ENCODE measurements at places on chromosomes 1 and 21.
A peak's percentile ranks its signal among the peaks of the same experiment; 100 is the strongest.

GRCh38 chr1:110150330-110151174 lies at the start of gene SLC6A17:
TSS of gene SLC6A17 (plus strand) at chr1:110150494. CDS start at chr1:110166930, 16,436 bp downstream.
- DNase-seq: peak; percentile 77

GRCh38 chr1:201026836-201027235 lies 3.3 kb upstream of the KIF21B start:
- no peak for DNase-seq

DNA sequence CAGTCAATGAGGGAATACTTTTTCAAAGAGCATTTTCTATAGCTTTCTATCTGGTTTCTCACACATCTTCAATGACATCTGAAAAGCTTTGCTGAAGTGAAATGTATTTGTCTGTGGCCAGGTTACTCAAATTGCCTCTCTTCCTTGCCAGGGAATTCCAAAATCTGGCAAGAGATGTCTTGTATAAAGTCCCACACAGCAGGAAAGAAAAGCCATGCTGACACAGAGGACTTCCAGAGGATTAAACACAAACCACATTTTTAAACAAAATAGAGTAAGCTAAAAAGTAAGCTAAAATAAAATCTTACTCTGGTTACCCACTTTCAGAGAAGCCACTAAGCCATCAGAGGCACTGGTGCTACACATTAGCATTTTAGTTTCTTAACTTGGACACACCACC lies 93.1 kb upstream of the BCAR3 start:
- no peak for DNase-seq

DNA sequence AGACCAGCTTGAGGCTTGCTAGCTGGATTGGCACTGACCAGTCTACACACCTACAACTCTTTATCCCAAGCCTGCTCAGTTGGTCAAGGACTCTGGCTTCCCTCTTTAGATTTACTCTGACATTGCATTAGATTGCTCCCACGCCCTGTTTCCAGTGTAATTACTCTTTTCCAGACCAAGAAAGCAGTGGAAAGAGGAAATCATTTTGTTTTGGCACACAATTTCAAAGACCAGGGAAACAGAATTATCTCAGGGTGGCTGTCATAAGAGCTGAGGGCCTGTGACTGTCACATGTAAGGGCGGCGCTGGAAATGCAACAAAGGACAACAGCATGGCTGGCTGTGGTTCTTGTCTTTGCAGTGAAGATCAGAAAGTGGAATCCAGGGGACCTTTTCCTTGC lies 302.7 kb downstream of the HHAT start:
- no peak for DNase-seq

DNA sequence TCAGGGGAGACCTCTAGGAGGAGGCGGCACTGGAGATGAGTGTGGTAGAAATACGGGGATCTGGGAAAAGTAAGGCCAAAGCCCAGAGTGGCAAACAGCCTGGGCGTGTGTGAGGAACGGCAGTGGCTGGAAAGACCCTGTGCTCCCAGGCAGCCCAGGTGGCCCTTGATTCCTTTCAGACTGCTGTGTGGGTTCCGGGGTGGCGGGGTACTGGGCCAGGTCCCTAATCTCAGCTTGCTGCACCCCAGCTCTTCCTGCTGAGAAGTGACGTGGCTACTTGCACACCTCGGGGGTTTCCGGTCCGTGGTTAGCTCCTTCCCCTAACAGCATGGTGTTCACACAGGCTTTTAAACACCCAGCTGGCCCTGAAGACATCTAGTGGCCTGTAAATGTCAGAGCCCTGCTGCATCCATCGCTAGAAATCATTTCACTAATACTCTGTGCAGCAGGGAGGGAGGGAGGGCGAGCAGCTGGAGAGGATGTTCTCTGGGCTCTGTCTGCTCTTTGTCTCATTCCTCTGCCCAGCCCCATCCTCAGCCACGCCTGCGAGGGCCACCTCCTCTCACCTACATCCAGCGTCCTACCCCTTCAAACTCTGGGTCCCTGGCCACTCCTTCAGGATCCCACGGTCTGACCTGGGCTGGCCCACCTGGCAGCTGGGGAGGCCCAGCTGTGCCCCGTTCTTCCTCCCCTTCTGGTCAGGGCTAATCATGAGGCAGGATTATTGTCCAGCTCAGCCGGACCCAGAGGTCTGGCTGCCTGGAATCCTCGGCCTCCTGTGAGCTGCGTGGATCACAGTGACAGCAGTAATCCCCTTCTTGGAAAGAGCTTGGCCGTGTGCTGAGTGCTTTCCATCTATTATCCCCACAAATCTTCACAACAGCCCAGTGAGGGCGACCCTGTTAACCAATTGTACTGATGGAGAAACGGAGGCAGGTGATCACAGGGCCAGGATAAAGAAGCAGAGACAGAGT lies 7.2 kb downstream of the ZDHHC18 start:
- DNase-seq: peak; percentile 87

DNA sequence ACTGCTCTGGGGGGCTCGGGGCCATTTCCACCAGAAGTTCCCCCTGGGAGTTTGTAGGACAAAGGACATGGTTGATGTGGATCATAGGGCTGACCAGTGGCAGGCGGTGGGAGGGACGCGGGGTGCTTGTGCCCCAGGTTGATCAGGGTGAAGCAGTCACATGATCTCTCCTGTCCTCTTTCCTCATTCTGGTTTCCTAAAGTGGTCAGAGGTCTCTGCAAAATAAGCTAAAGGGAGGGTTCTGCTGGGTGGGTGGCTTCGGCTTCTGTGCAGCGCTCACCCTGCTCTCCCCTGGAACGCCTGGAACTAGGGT lies 9.2 kb downstream of the PDXK start:
- no peak for DNase-seq

- no peak for DNase-seq
Observed at GRCh38 chr1:58095183-58095582, 451.3 kb downstream of the OMA1 start.

GRCh38 chr1:79817031-79817560 lies 810.6 kb upstream of the ADGRL4 start:
- no peak for DNase-seq

- DNase-seq: no peak
Observed at GRCh38 chr21:34534522-34534921, 22.5 kb upstream of the KCNE1 start.

- no peak for DNase-seq
Observed at GRCh38 chr21:38312822-38313221, 56.0 kb downstream of the KCNJ15 start.

- DNase-seq: no peak
Observed at GRCh38 chr1:202821467-202821866, 10.7 kb downstream of the PCAT6 start.

DNA sequence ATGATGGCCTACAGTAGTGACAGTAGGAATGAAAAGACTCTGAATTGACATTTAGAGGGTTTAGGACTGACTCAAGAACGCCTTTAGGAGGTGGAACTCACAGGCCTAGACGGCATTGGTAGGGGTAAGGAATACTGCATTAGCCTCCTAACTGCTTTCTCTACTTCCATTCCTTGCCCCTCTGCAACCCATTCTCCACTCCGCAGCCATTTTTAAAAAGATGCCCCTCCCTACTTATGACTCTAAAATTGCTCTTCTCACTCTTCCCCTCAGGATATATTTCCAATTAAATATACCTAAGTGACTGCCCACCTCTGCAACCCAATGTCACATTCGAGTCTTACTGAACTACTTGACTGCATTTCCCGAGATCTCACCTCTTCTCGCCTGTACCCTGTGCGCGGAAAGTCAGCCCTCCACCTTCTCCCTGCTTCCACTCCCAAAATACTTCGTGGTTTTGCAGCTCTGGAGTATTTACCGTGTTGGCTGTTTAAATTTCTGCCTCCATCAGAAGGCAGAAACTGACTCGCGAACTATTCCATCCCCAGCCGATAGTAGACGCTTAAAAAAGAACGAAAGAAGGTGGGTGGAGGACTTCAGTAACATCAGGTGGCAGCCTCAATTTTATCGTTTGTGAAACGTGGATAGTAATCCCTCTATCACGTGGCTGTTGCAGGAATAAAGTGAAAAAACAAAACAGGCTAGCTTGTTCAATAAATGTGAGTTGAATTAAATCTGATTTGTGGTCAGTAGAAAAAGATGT lies 1.1 kb upstream of the YBX1 start:
- no peak for DNase-seq

DNA sequence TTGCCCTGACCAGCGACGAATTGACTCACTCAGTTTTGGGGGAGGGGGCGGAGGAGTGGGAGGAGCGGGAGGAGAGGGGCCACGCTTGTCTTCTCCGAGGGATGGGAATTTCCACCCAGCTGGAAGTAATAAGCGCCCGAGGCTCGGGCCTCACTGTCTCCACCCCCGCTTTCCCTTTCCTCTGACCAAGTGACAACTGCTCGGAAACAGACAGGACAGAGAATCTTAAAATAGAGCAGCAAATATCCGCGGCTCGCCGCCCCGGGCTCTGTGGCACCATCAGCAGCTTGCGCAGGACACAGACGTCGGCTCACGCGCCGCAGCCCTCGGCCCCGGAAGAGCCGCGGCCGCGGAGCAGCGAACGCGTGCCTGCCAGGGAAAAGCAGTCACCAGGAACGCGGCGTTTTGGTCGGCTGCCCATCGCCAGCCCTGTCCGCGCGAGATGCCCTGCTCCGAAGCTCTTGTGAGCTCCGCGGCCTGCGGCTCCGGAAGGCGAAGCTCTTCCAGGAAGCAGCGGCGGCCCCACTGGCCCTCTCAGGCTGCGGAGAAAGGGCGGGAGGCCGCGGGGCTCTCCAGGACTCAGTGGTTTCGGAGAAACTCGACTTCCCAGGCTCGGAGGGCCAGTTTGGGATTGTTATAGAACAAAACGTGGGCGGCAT lies 10.7 kb upstream of the RGS16 start:
- peak; percentile 71 for DNase-seq

DNA sequence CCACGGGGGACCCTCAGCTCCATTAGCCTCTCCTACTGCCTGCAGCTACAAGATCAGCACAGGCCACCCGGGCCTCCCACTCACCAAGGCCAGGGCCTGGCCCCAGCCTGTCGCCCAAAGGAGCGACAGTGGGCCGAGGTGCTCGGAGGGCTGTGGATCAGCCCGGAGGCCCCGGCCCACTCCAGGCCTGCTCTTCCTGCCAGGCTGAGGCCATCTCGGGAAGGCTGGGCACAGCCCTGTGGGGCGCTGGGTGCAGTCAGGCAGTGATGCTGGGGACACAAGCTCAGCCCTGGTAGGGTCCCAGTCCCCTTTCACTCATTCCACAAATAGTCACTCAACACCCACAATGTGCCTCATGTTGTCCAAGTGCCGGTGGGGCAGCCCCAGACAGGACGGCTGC lies 58.8 kb downstream of the CASZ1 start:
- no peak for DNase-seq

DNA sequence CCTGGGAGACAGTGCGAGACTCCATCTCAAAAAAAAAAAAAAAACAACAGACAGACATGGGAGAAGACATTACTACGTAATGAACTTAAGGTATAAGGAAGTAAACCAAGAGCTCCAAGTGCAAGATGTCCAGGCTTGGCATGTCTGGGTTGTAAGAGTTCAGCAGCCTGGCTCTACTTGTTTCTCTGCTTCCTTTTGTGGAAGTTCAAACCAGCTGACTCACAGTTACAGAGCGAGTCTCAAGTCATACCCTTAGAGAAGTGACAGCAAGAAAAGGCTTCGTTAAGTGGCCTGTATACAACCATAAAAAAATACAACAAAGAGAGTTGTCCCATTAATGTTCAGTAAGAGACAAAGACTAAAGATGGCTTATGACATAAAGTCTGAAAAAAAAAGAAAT lies 1.3 kb downstream of the RIT1 start:
- no peak for DNase-seq

DNA sequence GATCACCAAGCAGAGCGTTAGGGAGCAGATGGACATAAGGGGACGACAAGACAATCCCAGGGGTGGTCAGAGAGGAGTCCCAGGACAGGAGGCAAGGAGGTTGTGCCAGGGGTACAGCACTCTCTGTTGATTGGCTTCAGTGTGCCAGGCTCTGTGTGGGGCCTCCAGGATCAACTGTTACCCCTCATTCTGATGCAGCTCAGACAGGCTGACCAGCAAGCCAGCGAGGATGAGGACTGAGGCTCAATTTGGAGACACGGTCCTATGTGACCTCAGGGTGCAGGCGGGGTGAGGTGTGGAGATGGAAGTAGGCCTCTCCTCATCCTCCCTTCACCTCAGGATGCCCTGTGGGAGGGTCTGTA lies 4.0 kb downstream of the HYI start:
- no peak for DNase-seq

- no peak for DNase-seq
Observed at GRCh38 chr1:16718908-16719533, 21.3 kb upstream of the RNU1-4 start.

GRCh38 chr1:54305906-54306514 lies 100.2 kb downstream of the SSBP3 start:
- DNase-seq: no peak

DNA sequence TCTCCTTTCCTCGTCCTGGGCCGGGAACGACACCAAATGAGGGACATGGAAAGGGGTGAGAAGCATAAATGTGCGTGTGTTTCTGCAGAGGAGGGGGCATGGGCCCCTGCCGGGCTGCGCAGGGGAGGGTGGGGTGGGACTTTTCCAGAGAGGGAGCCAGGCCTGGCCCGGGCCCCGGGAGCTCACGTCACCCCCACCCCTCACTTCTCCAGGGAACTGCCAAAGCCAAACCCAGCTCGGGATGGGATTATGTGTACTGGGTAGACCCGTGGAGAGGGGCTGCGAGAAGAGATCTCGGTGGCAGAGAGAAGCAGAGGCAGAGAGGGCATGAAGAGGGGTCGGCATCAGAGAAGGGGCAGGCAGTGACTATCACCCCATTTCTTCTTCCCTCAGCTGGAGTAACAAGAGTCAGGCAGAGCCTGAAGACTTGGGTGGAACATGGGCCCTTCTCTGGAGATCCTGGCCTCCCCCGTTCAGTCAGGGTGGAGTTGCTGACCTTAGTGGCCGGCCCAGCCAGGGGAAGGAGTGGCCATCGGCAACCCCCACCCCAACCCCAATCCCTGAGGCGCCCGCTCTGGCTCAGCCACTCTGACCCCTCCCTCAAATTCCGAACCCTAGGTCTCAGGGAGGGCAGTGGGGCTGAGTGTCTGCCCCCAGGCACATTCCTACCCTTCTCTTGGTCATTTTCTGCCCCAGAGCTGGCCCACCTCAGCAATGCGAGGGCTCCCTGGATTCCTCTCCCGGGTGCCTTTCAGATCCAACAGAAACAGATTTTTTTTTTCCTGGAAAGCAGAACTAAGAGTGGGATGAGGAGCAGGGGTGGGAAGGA lies 1.2 kb downstream of the ADAMTSL4 start:
- DNase-seq: no peak

DNA sequence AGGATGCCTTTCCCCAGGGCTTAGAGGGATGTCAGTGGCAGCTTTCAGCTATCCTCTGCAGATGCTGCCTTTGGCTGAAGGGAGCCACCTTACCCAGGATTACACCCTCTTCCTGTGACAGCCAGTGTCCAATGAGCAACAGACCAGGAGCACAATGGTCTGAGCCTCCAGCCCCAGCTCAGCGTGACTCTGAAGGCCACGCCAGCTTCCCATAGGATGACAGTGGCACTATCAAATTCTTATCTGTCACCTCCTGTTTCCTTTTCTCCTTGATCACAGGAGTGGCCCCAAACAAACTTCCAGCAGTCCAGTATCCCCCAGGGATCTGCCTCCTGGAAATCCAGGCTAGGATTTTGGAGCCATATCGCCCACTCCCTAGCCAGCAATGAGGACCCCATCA lies 226.9 kb downstream of the SETD4 start:
- no peak for DNase-seq

DNA sequence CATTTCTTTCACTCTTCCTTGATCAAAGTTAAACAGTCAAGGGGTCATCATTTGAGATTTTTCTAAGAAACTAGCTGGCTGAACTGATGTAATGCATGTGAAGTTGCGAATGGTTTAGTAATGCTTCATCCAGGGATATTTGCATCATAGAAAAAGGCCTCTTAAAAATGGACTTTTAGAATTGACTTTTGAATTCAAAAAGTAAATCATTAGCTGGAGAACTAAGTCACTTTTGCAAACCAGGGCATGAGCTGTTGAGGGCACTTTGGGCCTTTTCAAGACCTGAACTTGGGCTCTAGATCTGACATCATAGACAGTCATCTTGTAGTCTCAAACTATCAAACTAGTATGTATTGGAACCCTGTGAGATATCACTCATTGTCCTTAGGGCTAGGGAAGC lies 85.0 kb downstream of the GRIK1 start:
- no peak for DNase-seq
